Upper lobe of right lung (tissue), 1 donor: ENCODE measurements at places on chromosomes 4 and X. TPM values are rescaled to one million over a fixed set of nuclear protein-coding genes. Genes with fewer than 3 reads are reported as not detected.

DNA sequence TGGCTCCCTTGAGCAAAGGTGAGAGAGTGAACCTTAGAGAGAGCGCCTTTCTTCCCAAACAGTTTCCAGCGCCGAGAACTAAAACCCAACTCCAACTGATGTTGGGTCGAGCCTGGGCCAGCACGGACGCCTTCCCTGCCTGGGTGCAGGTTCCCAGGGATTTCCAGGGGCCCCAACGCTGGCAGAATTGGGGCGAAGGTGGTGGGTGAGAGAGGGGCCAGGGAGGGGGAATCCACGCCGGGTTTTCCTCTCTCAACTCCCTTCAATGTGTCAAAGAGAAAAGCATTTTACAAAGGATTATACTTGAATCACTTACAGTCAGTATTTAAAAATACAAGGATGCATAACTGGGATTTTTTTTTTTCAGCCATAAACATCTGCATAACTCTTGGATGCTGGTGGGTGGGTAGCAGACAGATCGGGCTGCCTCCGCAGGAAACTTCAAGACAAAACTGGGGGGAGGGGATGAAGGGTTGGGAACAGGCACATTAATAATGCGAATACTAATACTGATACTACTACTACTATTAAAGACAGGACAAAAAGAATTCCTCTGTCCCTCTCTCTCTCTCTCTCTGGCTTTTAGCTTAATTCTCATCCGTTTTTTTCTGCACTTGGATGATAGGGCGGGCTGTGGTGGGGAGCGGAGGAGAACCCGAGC, 1.3 kb upstream of the ARX start:
- no peak for DNase-seq
- H3K4me1 ChIP-seq, result peaks cover 4% of the 10 kb centered on the region
- H3K27ac ChIP-seq, result no peak overlapping the region

- DNase-seq, result no peak
- no peak overlapping the region for H3K4me3 ChIP-seq
- H3K36me3 ChIP-seq, result no peaks in the 10 kb centered on the region
- no peaks in the 10 kb centered on the region for H3K4me1 ChIP-seq
- H3K27me3 ChIP-seq, result no peaks in the 10 kb centered on the region
These were observed 417.9 kb downstream of the PDGFC start for GRCh38 chr4:156553659-156554058.

The CLCN5 gene
- 12.2 TPM for total RNA-seq

GRCh38 chr4:125266901-125267604, 47.7 kb upstream of the FAT4 start:
- H3K27me3 ChIP-seq, result no peaks in the 10 kb centered on the region
- H3K4me1 ChIP-seq, result no peaks in the 10 kb centered on the region
- no peak overlapping the region for H3K27ac ChIP-seq
- H3K4me3 ChIP-seq, result no peak overlapping the region
- H3K36me3 ChIP-seq, result no peaks in the 10 kb centered on the region

The PRDM5 gene
- total RNA-seq, result 17.0 TPM

DNA sequence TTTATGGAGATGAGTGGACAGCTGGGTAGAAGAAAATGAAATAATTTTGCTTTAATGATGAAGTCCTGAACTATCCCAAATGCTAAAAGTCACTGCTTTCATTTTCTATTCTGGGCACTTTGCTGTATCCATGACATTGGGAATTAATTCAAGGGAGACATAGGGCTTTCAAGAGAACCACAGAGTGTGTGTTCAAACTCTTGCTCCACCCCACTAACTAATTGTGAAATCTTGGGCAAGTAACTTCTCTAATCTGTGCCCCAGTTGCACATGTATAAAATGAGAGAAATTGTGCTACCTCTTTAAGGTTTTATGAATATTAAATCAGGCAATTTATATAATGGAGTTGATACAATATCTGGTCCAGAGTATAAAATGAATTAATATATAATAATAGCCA, 1422.0 kb downstream of the ADGRL3 start:
- H3K27ac ChIP-seq, result no peak overlapping the region
- no peaks in the 10 kb centered on the region for H3K27me3 ChIP-seq
- H3K4me3 ChIP-seq, result no peak overlapping the region
- DNase-seq, result no peak
- H3K36me3 ChIP-seq, result no peaks in the 10 kb centered on the region
